ENCODE measurements at places on chromosomes 1 and 21.

DNA sequence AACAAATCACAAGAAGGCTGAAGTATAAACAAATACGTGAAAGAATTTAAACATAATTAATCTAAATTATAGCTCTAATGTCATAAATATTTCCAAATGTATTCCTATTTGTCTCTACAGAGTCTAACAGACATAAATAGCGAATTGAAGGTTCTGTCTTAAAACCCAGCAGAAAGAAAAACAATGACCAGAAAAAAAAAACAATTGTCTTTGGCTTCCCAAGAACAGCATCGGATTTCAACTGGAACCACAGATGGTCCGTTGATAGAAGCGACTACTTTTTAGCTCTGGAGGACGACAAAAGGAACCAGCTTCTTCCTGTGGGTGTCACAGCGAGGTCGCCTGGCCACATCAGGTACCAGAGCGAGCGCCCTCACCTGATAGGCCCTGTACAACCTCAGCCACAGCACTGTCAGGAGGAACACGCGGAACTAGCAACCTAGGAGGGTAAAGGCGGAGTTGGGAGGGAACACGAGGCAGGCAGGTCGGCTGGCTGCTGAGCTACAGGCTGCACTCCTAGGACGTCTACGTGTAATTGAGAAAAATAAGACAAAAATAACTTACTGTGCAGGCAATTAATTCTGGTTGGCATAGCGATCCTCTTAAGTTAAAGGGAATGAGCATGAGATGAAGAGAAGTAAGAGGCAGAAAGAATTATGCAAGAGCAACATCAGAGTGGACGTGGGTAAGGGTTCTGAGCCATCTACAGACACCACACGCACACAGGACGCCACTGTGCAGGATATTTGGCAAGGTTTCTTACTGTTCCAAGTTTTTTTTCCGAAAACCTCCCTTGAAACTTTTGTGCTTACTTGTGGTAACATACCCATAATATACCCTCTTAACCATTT is 16.7 kb upstream of the PRDM15 start:
- DNase-seq = no peak

- no peak for DNase-seq
These were observed 205.7 kb downstream of the TOMM20 start for GRCh38 chr1:234922987-234923386.

- DNase-seq = no peak
These were observed 72.7 kb upstream of the MUTYH start for GRCh38 chr1:45412899-45413298.

DNA sequence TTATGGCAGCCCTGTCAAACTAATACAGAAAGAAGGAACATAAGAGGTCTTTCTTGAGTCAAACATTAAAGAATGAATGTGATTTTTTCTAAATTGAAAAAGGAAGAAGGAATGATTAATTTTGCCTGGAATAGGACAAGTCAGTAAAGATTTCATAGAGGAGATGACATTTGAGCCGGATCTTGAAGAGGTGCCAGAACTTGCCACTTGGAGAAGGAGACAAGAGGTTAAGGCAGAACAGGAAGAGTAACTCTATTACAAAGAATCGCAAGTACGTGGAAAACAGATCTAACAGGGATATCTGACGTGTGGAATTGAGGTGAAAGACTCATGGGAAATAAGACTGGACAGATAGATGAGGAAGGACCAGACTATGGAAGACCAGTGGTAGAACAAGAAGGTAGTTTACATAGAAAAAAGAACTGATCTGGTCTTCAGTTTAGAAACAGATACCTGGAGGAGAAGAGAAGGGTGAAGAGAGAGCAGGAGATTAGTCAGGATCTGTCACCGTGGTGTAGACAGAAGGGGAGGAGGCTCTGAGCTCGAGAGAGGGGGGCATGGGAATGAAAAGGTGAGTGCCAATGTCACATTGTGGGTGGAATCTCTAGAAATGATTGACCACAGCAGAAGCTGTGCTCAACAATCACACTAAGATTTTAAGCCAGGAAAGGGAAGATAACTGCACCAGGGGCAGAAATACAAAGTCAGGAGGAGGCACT is 32.5 kb downstream of the RHOU start:
- DNase-seq = no peak

GRCh38 chr1:116287341-116288200 is 85.5 kb upstream of the ATP1A1 start:
- no peak for DNase-seq

DNA sequence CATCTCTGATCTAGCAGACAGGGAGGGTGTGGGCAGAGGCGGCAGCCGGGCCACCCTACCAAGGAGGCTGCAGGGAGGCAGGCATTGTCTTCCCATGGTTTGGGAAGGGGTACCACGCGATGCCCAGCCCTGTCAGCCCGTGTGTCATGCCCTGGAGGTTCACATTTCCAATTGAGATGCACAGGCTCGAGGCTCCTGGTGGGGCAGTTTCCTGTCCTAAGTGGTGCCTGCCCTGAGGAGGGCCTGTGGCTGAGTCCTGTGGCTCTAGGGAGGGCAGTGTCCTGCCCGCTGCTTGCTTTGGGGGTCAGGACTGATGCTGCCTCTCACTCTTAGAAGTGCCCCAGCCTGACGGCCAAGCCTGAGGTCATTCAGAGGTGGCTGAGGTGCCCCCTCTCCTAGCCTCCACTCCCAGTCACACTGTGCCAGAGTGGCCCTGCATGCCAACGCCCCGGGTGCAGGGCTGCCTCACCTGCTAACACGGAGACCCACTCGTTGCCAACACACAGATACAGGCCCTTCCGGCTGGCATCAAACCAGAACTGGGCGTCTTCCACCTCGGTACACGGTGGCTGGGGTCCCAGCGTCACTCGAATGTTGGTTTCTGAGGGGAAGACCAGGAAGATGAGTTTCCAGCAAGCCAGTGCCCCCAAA is 11.9 kb downstream of the KRTAP10-1 start:
- peak; percentile 6 for DNase-seq

GRCh38 chr1:183019860-183020259 is 3.4 kb upstream of the LAMC1 start:
- no peak for DNase-seq

DNA sequence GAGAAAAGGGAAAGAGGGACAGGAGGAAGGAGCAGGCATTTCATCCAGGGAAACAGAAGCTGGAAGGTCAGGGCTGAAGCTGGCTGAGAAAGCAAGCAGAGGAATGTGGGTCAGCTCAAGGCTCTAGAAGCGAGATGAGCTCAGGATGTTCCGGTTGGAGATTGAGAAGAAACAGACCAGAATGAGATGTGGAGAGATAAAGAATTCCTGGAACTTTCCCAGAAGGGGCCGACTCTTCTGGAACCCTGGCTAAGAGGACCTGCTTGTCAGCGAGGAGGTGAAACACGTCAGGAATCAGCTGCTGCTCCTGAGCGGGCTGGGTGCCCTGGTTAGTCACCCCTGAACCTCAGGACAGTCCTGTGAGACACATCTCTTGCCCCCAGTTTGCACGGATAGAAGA is 75.9 kb downstream of the HUNK start:
- DNase-seq = no peak

DNA sequence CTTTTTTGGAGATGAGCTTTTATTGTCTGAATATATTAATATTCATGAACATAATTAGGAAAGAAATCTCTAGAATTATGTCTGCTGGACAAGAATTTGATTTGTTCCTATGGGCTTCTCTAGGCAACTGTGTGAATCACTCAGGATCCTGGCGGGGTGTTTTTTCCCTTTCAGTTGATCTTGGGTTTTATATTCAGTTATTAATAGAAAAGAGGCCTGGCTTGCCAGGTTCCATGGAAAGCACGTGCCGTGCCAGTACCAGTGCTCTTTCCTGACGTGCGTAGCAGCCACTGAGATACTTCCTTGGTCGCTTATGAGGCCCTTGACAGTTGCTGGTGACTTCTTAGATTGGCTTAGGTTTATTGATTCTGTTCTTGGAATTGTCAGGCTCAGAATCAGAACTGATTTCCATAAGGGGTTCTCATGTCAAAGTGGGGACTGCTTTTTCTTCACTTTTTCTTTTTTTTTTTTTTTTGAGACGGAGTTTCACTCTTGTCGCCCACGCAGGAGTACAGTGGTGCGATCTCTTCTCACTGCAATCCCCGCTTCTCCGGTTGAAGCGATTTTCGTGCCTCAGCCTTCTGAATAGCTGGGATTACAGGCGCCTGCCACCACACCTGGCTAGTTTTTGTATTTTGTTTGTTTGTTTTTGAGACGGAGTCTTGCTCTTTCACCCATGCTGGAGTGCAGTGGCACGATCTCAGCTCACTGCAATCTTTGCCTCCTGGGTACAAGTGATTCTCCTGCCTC is 48.7 kb upstream of the KIF1B start:
- DNase-seq = peak; percentile 45

GRCh38 chr1:180250499-180250770 is 20.4 kb downstream of the LHX4 start:
- no peak for DNase-seq

DNA sequence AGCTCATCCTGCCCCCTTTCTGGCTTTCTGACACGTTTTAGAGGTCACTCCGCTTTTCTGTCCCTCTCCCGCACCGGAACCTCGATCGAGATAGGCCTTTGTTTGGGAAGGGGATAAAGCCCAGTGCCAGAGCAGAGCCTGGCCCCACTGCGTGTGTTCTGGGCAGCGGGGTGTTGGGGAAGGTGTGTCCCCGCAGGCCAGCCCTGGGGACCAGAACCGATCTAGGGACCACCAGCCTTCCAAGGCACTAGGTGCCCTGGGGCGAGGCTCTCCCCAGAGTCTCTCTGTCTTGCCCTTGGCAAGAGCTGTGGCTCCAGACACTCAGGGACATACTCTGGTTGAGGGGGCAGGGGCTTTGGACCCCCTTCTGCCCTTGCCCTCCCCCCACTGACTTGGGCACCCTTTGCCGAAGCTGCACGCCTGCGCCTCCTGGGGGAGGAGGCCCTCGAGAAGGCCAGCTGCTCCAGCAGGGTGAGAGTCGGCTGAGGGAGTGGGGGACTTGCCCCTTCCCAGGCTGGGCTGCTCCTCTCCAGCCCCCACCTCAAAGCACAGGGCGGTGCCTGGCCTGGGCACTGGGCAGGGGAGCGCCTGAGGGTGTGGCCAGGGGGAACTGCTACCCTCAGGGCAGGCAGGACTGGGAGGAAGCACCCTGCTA is 16.4 kb downstream of the PRXL2B start:
- DNase-seq = no peak

DNA sequence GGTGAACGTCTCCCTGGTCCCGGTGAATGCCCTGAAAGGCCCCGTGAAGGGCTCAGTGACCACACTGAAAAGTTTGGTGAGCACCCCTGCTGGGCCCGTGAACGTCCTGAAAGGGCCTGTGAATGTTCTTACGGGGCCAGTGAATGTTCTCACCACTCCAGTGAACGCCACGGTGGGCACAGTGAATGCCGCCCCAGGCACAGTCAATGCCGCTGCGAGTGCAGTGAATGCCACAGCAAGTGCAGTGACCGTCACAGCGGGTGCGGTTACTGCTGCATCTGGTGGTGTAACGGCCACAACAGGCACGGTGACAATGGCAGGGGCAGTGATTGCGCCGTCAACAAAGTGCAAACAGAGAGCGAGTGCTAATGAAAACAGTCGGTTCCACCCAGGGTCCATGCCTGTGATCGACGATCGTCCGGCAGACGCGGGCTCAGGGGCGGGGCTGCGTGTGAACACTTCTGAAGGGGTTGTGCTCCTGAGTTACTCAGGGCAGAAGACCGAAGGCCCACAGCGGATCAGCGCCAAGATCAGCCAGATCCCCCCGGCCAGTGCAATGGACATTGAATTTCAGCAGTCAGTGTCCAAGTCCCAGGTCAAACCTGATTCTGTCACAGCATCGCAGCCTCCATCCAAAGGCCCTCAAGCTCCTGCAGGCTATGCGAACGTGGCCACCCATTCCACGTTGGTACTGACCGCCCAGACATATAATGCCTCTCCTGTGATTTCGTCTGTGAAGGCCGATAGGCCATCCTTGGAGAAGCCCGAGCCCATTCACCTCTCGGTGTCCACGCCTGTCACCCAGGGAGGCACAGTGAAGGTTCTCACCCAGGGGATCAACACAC is 41.5 kb downstream of the ZBTB17 start:
- no peak for DNase-seq

DNA sequence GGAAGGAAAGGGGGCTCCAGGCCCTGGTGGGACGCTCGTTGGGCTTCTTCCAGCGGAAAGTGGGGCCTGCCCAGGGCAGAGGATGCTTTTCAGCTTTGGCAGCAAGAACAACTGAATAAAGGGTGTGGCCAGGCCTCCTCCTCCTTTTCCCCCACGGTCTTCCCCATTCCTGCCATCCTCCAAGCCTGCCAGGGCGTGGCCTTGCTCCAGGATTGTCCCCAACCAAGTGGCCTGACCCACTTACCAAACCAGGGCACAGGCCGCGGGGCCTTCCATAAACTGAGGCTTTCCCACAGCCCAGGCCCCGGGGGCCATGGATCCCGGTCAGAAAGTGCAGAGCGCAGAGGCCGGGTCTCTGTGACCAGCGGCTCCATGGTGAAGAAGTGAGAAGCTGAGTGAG is 33.6 kb downstream of the CASZ1 start:
- DNase-seq = no peak

GRCh38 chr1:155944444-155944799 is 3.0 kb downstream of the RXFP4 start:
- no peak for DNase-seq

GRCh38 chr1:31765041-31765467 is 914 bp upstream of the ADGRB2 start:
- DNase-seq = no peak
